ENCODE measurements at places on chromosomes 6 and 20.

GRCh38 chr6:143136647-143137046 lies 76.0 kb downstream of the AIG1 start:
- DNase-seq = no peak

GRCh38 chr6:81734081-81734480 lies 18.4 kb downstream of the TENT5A start:
- DNase-seq = no peak

DNA sequence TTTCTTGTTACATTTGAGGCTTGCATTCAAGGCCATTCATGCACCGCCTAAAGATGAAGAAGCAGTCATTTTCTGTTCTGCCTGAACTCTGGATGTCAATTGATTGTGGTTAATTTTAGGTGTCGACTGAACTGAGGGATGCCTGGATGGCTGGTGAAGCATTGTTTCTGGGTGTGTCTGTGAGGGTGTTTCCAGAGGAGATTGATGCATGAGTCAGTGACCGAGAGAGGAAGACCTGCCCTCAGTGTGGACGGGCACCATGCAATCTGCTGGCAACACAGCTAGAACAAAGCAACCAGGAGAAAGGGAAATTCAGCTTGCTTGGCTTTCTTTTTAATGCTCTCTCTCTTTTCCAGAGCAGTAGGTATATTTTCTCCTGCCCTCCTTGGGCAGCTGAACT lies 164.1 kb upstream of the ECI2 start:
- DNase-seq = no peak

- no peak for DNase-seq
Observed at GRCh38 chr20:30484749-30485070, 772.8 kb upstream of the DEFB115 start.

- peak; percentile 57 for DNase-seq
Observed at GRCh38 chr6:2245877-2246863, 765 bp upstream of the GMDS start.
